ENCODE measurements at places on chromosomes 4 and X.
A peak's percentile ranks its signal among the peaks of the same experiment; 100 is the strongest.

GRCh38 chr4:161704653-161705052 is 459.1 kb downstream of the FSTL5 start:
- no peak for DNase-seq

GRCh38 chr4:76549765-76550164 is 114.7 kb downstream of the SHROOM3 start:
- no peak for DNase-seq

- no peak for DNase-seq
These were observed 41.3 kb upstream of the ANK2 start for GRCh38 chr4:113008135-113008534.

- DNase-seq: no peak
These were observed 27.7 kb upstream of the SFRP2 start for GRCh38 chr4:153816542-153816941.

DNA sequence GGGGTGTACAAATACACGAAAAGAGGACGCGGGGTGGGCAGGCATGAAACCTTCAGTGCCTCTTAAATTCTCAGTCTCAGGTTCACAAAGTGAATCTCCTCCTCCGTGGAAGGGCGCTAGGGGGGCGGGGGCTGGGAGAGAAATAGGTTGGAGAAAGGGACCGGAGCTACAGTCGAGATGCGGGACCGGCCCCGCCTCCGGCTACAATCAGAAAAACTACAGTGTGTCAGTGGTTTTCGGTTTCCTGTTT is 3.4 kb downstream of the MAML3 start:
- DNase-seq: peak; percentile 78

DNA sequence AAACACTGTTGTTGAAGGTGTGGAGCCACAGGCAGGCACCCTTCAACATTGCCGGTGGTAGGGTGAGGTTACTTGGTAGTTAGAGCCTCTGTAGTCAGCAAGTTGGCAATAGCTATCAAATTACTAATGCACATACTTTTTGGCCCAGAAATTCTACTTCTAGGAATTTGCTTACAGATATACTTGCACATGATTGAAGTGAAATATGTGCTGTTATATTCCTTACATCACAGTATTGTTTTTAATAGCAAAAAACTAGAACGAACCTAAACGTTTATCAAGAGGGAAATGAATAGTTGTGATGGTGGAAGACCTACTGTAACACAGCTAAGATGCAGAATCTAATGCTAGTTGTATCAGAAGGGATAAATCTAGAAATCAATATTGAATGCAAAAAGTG is 7.7 kb upstream of the PJA1 start:
- DNase-seq: no peak

DNA sequence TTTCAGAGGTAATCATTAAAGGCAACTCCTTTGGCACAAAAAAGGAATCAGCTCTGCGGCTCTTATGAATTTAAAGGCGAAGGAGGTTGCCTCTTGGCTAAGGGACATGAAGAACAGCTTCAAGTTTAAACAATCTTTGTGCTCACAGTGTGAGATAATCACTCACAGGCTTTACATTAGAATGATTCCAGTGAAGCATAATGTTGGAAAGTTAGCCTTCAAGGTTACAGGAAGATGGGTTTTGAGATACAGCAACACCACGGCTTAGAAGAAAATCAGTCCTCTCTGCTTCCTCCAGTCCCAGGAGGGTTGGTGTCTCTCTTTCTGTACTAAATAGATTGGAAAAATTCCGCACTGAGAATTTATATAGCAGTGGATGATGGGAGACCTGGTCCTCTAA is 11.6 kb upstream of the SCD5 start:
- no peak for DNase-seq

GRCh38 chr4:80307774-80308465 is 27.6 kb upstream of the CFAP299 start:
- no peak for DNase-seq

DNA sequence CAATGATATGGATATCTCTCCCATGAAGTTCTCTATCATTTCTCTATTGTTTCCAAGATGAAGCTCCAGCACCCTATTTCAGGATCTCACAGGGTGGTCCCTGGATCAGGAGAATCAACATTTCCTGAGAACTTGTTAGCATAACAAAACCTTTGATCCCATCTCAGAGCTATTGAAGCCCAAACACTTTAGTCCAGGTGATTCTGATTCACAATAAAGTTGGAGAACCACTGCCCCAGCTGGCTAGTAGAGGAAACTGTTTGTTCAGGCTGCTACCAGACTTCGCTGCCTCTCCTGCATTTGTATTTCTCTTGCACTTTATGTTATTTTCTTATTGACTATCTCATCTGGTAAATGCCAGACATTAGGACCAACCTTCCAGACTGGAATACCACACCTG is 65.4 kb downstream of the CEP44 start:
- no peak for DNase-seq

- DNase-seq: no peak
These were observed 30.4 kb downstream of the NHS start for GRCh38 chrX:17405225-17405969.

- peak; percentile 13 for DNase-seq
These were observed at the start of gene AKAP14 for GRCh38 chrX:119895843-119896326. TSS of gene AKAP14 (plus strand) at chrX:119895893. CDS start at chrX:119903224, 7,331 bp downstream.

GRCh38 chrX:78104447-78105176 is 564 bp downstream of the PGK1 start:
- peak; percentile 48 for DNase-seq

GRCh38 chr4:107467461-107467860 is 252.6 kb downstream of the PAPSS1 start:
- DNase-seq: no peak

- DNase-seq: no peak
These were observed 291.8 kb downstream of the ARHGAP10 start for GRCh38 chr4:148023512-148024181.

DNA sequence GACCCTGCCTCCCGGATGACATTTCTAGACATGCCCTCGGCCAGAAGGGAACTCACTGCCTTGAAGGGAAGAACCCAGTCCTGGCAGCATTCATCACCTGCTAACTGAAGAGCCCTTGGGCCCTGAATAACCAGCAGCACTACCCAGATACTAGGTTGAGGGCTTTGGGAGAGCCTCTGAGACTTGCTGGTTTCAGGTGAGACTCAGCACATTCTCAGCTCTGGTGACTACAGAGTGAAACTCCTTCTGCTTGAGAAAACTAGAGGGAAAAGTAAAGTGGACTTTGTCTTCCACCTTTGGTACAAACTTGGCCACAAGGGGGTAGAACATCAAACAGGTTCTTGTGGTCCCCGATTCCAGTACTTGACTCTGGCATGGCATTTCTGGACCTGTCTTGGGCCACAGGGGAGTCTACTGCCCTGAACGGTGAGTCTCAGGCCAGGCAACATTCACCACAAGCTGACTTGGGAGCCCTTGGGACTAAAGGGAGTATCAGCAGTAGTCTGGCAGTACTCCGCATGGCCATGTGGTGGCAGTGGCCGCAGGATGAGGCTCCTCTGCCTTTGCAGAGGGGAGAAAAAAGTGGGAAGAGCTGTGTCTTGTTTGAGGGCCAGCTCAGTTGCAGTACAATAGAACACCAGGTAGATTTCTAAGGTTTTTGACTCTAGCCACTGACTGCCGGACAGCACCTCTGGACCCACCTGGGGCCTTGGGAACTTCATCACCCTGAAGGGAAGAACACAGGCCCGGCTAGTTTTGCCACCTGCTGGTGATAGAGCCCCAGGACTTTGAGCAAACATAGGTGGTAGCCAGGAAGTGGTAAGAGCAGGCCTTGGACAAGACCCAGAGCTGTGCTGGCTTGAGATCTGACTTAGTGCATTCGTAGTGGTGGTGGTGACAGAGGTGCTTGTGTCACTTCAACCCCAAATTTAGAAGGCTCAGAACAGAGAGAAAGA is 414.8 kb downstream of the OPHN1 start:
- peak; percentile 5 for DNase-seq

GRCh38 chrX:107742700-107743191 is 32.8 kb downstream of the TSC22D3 start:
- no peak for DNase-seq

- peak; percentile 39 for DNase-seq
These were observed 2.7 kb upstream of the GEMIN8 start for GRCh38 chrX:14032406-14032805.

DNA sequence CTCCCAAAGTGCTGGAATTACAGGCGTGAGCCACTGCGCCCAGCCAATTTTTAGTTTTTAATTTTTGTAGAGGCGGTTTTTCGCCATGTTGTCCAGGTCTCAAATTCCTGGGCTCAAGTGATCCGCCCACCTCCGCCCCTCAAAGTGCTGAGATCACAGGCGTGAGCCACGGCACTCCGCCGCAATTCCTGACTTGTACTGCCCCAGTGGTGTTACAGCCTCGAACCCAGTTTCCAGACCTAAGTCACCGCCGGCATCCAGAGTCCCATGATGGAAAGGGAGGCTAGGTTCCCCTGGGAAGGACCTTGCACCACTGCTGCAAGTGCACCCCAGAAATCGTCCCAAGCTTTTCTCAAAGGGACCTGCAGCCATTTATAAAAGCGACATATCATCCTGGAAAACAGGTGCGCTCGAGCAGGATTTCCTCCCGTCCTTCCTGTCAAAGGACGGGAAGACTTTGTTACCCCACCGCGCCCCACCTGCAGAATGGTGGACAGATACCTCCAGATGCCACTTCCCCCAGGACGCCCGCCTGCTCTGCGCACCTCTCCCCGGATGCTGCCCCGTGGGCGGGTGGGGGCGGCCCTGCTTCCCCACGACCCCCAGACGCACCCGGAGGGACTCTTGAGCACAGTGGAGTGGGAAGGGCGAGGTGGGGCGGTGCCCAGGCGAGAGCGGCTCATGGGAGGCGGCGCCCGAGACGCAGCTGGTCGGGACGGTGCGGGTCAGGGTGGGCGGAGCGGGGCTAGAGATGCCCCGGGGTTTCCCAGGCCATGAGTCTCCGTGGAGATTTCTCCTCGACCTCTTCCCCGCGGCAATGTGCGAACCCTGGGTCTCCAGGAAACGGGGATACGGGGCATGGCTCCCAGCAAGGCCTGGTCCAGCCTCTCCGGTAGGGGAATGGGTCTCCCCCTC is 947 bp upstream of the RPL10 start:
- peak; percentile 64 for DNase-seq

- DNase-seq: no peak
These were observed 562.2 kb downstream of the ACTRT1 start for GRCh38 chrX:127490000-127490399.

DNA sequence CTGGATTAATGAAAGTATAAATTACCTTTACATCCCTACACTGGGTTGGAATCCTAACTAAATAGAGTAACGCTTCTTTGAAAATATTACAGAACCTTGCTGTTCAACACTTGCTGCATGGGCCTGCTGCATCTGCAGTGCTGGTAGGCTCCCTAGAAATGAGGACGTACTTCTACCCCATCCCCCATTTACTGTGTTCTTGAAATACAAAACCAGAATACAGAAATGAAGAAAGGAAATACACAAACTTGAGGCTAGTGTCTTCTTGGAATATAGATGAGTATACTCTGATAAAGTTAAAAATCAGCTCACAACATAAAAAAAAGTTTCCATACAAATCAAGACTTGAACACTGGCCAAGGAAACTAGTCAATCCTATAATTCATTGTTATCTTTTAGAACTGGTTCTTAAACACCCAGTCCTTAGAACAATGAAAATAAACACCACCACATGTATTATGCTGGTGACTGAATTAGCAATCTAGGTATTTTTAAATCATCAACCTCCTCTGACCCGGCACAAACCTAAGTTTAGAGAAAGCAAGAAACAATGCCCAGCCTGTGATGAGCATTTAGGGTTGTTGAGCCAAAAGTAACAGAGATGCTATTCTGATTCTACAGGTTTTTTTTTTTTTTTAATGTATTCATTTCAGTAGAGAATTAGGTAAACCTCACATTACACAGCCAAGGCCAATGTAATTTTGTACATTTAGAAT is 49.7 kb downstream of the ATP8A1 start:
- DNase-seq: no peak

Measured in NCI-H526 treated with DMSO at 0.1 percent for 48 hours (cell line).